ENCODE measurements at places on chromosomes 12 and 14.

DNA sequence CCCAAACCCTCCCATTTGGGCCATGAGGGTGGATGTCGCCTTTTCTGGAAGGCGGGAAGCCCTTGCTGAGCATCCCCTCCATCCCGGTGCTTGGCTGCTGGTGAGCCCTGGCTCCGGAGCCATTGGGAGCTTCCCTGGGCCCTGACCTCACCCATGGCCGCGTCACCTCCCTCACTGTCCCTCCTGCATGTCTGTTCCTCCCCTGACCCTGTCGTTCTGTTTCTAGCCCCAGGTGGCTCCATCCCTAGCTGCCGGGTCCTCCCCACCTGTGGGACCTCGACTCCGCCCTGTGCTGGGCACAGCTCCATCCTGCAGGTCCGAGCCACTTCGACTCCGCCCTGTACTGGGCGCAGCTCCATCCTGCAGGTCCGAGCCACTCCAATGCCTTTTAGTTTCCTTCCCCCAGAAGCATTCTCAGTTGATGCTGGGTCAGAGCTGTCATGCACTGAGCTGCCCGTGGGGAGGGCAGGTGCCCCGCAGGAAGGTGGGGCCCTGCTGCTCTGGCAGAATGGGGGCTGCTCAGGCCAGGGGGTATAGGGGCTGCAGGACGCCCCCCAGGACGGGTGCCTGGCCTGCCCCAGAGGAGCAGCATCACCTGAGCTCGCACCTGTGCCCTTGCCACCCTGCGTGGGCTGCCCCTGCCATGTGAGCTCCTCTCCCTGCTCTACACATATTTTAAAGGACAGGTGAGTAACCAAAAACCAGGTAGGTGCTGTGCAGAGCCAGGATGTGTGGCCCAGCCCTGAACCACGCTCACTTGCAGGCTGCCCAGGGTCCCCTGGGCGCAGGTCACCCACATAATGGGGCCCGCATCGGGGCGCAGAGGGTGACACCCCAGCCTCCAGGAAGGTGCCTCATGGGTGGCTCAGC lies 19.0 kb downstream of the NOC4L start:
- no peak for DNase-seq

DNA sequence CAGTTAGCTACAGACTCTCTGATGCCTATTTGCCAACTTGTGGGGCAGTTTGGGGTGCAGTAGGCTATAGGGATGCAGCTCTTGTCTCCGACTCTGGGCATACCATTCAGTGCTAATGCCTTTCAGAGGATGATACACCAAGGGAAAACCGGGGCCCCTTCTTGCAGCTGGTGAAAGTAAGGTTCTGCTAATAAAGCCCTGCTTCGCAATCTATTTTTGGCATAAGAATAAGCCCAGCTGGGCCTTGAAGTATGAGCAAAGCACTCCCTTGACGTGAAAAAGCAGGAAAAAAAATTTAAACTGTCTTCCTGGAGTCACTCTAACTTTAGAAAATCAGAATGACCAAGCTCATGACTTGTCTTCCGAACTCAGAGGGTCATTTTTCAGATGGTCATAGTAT lies 124.1 kb upstream of the RBM19 start:
- DNase-seq = no peak

DNA sequence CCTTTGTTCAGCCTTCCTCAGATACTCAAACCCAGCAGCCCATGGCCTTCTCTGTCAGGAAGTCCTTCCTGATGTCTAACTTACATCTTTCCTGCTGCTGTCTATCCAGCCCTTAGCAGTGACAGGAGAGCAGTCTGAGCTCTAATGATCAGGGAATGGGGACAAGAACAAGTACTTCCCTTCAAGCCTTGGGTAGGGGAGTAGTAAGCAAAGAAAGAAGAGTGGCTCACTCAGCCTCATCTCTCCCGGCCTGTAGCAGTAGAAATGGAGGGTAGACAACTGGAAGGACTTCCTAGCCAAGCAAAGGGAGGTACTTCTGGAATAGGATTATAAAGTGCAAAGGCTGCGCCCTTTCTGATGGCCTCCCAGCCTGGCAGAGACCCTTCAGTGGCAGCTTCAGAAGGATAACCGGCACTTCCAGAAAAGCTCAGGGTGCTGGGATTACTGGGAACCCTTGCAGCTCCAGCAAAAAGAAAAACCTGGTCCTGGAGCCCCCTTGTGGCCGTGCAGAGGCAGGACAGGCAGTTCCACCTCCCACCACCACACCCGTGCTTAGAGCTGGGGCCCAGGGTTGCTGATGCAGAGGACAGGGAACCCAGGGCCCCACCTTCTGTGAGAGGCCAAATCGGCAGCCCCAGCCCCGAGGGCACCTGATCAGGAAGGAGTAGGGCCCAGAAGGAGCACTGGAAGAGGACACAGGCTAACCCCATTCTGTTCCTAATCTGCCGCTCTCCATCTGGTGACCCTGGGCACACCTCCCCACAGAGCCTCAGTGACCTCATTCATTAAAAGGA lies 12.4 kb upstream of the SMUG1 start:
- DNase-seq = peak; percentile 57

DNA sequence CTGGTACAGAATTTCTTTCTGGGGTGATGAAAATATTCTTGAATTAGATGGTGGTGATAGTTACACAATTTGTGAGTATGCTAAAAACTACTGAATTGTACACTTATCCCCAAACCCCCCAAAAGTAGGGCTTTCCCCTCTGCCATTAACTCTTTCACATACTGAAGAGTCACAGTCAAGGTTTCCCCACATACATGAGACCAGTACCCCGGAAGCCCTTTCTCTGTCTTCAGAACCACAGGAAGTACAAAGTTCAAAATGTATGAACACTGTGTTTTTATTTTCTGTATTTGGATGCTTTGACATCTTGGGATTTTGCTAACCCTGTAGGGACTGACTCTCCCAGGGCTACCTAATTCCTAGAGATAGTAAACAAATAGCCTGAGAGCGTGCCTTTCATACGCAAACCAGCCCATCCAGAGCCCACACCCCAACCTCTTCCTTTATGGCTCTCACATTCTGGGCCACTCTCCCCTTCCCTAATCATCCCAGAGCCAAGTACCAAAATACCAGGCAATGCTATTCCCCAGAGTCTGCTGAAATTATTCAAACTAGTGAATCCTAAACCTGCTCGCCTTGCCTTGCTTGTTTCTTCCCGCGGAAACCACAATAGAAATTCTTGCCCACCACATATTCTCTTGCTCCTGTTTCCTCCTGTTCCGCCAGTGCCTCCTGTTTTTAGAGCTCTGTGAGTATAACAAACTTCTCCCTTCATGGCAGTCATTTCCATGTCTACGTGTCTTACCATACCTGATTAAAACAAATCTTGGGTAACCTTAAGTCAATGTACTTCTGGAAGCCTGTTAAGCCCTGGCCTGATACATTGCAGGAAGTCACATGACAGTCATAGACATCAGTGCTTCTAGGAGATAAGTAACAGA lies 524.8 kb downstream of the FUT8 start:
- no peak for DNase-seq

GRCh38 chr12:4346931-4347330 lies 25.9 kb downstream of the TIGAR start:
- DNase-seq = no peak

DNA sequence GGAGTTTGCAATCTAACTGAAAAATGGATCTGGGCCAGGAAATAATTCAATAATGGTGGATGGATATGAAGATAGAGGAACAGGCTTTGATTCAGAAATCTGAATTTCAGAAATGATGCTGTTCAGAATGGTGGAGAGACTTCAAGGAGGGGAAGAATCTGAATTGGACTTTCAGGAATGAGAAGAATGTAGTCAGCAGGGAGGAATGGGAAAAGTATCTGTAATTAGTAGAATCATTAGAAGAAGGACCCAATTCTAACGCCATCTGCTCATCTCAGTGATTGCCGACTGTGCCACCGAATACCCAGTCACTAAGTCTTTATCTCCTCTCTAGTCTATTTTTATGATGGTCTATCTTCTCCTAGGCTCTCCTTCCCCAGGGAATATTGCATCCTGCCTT lies 363.2 kb downstream of the GALC start:
- DNase-seq = no peak

DNA sequence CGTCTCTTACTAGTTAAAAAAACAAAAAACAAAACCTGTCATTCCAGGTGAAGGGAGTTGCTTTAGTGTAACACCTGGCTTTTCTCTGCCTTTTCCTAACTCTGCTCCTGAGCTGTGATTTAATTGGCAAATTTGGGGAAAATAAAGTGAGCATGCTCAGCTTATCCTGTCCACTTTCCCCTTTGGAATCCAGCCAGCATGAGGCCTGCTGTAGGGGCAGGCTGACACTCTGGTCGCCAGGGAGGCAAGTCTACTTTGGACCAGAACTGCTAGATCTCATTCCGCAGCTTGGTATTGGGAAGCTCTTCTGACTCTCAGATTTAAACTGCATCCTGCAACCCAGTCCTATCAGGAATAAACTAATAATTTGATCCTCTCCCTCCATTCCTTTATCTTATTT lies 30.1 kb downstream of the CDKN1B start:
- no peak for DNase-seq

- no peak for DNase-seq
These were observed 3.2 kb downstream of the SIX4 start for GRCh38 chr14:60720962-60721325.

GRCh38 chr14:69632593-69633151 lies 21.3 kb downstream of the SUSD6 start:
- DNase-seq = no peak

- DNase-seq = no peak
These were observed 10.0 kb downstream of the ITGA7 start for GRCh38 chr12:55697686-55698085.

DNA sequence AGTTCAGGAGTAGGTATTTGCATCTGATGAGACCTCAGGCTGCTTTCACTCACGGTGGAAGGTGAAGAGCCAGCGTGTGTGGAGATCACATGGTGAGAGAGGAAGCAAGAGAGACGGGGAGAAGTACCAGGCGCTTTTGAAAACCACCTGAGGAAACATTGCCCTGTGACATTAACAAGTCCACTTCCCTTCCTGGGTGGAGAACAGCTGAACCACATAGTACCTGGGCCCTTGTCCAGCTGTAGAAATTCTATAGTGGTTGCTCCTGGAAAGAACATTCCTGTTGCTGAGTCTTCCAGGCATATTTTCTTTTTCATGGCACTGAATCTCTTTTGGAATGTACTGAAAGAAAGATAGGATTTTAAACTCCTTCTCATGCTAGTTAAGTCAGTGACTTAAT lies 87.3 kb upstream of the RIN3 start:
- no peak for DNase-seq
